ENCODE measurements at places on chromosomes 13 and 19.

DNA sequence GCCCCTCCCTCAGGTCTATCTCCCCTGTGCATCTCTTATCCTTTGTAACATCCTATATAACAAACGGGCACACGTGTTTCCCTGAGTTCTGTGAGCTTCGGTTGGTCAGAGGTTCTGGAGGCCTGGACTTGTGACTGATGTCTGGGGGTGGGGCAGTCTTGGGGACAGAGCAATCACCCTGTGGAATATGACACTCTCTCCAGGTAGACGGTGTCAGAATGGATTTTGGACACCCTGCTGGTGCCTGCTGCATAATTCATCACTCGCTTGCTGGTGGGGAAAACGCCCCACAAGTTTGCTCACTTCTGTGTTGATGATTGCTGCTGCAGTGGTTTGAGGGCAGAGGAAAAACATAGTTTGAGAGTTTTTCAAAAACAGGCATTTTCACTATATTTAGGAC is 223.2 kb downstream of the UQCRFS1 start:
- DNase-seq, result no peak

- DNase-seq, result no peak
These were observed 499 bp downstream of the LSM7 start for GRCh38 chr19:2327773-2328400.

- DNase-seq, result no peak
These were observed 2.8 kb downstream of the MAMSTR start for GRCh38 chr19:48716562-48717291.

- DNase-seq, result peak; percentile 37
These were observed 65.6 kb downstream of the ARHGAP35 start for GRCh38 chr19:46926170-46927071.

- no peak for DNase-seq
These were observed 1551.8 kb downstream of the SLITRK1 start for GRCh38 chr13:82330499-82330898.

DNA sequence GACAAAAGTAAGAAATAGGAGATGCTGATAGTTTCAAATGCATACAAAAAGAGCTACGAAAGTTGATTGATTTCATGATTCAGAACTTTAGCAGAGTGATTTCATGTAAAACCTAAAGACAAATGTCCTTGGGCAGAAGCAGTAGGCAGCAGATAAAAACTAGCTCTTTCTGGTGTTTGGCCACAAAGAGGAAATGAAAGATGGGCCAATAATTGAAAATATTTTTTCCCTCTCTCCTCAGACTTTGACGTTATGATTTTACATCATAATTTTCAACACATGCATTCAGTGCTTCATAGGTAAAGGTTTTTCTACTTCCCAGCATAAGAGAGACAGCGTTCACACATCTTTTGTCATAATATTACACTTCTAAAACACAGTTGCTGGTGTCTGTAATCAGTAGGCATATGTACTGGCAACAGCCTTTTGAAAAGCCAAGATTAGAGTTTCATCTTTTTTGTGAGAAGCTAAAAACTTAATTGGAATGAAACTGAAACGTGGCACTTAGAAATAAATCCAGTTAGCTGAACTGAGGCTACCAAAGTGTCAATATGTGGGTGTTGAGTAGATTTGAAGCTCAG is 9.3 kb downstream of the SCEL start:
- DNase-seq, result no peak

DNA sequence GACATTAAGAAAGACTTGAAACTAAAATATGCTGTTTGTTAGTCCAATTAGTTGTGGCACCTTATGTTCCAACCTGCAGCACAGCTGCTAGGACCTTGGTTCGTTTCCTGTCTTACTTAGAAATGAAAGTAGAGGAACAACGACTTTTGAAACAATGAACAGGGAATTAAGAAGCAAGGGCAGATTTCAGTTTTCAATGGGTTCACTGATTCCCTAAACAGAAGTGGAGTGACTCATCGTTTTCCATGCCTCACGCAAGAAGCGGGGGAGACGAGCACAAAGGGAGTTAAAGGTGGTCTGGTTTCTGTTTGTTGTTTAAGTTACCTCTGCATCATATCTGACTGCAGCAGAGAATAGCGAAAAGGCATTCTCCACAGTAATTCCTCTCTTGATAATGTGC is 44.8 kb downstream of the PHF11 start:
- DNase-seq, result no peak

DNA sequence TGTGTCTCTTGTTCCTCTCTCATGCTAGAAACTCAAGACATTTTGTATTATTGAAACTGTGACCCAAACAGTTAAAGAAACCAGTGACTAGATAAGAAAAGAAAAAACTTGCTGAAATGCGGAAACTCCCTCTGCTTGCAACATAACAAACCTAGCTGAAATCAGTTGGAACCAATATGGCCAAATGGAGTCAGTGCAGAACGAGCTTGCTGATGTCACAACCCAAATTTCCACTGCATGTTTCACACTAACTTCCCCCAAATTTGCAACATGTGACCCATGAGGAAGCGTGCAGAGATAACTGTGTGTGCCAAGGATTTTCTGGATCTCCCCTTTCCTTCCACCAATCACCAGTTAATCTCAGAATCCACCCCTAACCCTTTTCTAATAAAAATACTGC is 208.0 kb downstream of the DLEU7 start:
- no peak for DNase-seq

- no peak for DNase-seq
These were observed 23.1 kb downstream of the KLF2 start for GRCh38 chr19:16347706-16348105.

DNA sequence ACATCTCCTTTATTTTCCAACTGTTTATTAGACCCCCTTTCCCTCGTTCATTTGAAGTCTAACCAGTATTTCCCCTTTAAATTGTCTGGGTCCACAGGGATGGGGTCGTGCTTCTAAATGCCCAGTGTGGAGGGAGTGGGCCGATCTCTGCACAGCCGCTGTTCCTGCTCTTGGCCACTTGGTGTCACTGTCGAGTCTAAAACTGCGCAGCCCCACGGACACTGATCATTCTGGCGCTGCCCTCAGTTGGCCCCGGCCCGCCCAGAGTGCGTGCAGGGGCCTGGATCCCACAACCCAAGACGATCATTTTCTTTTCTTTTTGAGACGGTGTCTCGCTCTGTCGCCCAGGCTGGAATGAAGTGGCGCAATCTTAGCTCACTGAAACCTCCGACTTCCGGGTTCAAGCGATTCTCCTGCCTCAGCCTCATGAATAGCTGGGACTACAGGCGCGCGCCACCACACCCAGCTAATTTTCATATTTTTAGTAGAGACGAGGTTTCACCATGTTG is 12.0 kb downstream of the WDR88 start:
- peak; percentile 24 for DNase-seq

DNA sequence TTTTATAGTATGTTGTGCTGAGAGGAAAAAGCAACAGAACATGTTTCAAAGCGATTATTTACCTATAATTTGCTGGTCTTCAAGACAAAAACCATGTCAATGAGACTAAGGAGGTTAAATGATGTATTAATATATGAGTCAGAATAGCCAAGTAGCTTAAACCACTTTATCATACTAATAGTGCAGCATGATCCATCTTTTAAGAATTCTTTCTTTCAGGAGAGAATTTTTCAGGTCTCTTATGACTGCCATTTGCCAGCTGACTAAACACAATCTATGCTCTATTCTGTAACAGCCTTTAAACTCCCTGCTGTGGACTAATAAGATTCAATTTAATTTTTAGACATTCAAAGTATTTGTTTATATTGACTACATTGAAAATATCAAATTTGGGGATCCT is 93.7 kb downstream of the TRPC4 start:
- DNase-seq, result no peak

DNA sequence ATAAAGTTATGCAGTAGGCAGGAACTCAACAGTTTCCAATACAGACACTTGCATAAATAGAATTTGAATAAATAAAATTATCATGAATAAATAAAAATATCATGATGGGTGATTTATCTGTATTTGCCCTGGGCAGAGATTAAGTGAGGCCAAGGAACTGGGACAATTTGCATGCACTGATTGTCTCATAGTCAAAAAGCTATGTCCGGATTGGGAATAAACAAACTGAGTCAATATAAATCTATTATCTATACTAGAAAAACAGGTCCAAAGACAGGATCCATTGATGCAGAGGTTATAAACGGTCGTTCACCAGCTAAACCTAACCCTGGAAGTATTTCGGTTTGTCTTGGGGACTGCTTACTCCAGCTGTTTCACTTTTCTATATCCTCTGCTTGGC is 26.2 kb upstream of the FBXL3 start:
- DNase-seq, result no peak

- no peak for DNase-seq
These were observed 8.1 kb downstream of the STK11 start for GRCh38 chr19:1213391-1214286.

DNA sequence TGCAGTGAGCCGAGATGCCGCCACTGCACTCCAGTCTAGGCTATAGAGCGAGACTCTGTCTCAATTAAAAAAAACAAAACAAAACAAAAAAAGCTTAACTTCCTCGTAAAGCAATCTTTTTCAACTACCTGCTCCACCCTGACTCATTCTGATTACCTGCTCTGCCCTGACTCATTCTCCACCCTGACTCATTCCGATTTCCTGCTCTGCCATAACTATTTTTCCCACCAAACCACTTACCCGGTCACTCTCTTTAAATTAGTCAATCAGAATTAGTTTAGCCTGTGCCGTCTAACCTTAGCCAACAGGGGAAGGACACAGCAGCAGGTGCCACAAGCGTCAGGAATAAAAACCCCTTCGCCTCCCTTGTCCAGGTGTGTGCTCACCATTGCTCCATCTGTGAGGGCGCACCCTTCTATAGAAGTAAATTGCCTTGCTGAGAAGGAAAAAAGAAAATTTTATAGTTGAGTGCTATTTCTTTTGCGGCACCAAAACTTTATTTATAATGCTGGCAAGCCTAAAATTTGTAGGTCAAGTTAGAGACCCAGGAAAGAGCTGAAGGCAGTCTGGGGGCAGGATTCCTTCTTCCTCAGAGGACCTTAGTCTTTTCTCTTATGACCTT is 1.7 kb upstream of the IFT88 start:
- no peak for DNase-seq

DNA sequence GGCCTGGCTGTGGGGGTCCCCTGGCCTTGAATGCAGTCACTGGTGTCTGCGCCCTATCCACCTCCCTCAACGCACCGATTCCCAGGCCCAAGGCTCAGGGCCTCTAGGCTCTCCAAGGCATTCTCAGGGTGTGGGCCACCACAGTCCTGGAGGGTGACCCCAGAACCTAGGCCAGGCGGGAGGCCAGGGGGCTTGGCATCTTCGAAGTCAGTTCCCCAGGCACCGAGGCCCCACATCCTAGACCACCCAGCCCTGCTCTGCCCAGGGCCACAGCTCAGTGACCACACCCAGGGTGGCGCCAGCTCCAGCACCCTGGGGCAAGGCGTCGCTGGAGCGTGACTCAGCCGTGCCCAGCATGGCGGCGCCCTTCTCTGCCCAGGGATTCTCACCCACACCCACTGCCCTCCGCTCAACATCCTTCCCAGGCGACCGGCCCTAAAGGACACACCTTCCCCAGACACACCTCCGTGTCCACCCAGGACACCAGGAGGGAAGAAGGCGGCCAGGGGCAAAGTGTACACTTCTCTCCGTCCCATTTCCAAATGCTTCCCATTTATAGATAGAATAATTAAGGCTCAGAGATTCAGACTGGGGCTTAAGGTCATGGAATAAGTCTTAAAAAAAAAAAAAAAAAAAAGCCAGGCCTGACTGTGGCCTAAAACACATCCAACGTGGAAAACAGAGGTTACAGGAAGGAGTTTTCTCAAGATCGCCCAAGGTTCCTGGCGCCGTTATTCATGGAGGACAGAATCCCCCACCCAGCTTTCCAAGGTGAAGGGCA is 36.4 kb upstream of the NANOS3 start:
- no peak for DNase-seq

DNA sequence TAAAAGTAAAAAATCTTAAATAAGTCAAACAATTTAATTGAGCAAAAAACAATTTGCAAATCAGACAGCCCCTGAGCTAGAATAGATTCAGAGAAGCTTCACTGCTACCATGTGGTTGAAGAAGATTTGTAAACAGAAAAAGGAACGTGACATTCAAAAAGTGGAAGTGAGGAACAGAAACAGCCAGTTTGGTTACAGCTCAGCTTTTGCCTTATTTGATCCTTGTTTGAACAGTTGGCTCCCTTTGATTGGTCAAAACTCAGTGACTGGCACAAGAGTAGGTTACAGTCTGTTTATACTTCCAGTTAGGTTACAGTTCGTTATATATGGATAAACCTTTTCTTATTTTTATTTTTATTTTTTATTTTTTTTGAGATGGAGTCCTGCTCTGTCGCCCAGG is 5.8 kb downstream of the ZNF221 start:
- DNase-seq, result no peak

DNA sequence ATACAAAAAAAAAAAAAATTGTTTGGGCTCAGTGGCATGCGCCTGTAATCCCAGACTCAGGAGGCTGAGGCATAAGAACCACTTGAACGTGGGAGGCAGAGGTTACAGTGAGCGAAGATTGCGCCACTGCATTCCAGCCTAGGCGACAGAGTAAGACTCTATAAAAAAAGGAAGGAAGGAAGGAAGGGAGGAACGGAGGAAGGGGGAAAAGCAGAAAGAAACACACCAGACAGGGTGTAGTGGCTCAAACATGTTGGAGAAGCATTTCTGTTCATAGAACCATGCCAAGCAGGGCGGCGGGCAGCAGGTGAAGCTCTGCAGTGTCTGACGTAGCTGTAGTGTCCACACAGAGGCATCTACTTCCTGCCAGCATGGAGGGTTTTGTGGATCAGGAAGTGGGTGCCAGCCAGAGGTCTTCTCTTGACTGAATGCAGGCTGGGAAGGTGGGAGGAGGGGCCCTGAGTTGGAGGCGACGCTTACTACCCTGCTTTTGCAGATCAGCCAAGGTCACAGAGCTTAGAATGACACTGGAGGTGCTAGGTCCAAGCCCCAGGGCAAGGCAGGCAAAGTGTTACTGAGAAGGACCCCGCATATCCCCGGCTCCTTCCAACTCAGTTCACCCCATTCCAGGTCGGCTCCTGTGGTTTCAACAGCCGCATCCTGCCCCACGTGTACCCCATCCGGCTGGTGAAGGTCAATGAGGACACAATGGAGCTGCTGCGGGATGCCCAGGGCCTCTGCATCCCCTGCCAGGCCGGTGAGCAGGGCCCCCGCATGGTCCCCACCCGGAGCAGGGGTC is 11.6 kb upstream of the PGLS start:
- no peak for DNase-seq

Data from NCI-H2107 (cell line).